ENCODE measurements at places on chromosomes 6 and 20. TPM values are rescaled to one million over a fixed set of nuclear protein-coding genes. Genes with fewer than 3 reads are reported as not detected.

The HCRTR2 gene
- total RNA-seq: not detected

The CST5 gene
- not detected for total RNA-seq

The THBD gene
- total RNA-seq: not detected

The C6orf15 gene
- not detected for total RNA-seq

The THBS2 gene
- 0.14 TPM for total RNA-seq

The SLC24A3 gene
- not detected for total RNA-seq

The TGM6 gene
- total RNA-seq: not detected

The LTA gene
- total RNA-seq: not detected

DNA sequence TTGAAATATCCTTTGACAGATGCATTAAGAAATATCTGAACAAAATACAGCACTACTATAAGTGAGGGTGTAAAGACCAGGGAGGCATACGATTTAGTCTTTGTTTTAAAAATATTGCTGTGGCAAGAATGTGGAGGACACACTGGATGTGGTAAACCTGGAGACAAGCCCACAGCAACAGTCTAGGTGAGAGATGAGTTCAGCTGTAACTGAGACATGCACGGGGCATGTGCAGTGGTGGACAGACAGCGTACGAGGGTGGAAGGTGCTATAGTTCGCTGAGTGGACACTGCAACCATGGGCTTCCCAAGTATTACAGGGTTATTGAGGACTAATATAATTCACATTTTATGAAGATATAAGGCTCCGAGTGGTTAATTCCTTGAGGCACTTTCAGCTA, 1.8 kb downstream of the NANP start:
- DNase-seq: no peak

- no peak for DNase-seq
Observed at GRCh38 chr6:113776998-113777397, 80.1 kb upstream of the MARCKS start.

DNA sequence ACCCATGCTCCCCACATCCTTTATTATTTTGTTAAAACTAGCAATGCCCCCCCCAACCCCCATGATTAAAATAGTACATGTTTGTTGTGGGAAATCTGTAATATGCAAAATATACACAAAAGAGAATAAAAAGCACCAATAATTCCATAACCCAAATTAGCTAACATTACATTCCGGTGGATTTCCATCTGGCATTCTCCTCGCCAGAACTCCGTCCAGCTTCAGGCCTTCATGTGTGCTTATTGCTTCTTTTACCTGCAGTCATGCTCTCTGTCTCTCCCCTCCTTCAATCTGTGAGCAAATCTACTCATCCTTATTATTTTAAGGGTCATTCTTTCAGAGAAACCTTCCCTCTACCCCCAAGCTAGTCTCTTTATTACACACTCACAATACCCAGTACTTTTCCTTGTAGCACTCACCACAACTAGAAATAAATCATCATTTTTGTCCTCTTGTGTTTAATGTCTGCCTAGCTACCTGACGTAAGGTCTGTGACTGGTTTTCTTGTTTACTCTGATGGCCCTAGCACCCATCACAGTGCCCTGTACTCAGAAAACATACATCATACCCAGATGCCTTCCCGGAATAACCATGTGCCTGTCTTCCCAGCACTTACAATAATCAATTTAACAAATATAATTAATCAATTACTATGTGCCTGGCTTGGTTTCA, 25.6 kb upstream of the IER3 start:
- no peak for DNase-seq

The FAM162B gene
- not detected for total RNA-seq

The GINS1 gene
- total RNA-seq: 40.0 TPM

- DNase-seq: no peak
Observed at GRCh38 chr6:108194503-108194902, 28.7 kb downstream of the NR2E1 start.

The FAM83C gene
- not detected for total RNA-seq

All from G401 (cell line).